ENCODE measurements at places on chromosomes 11 and 22. TPM values are rescaled to one million over a fixed set of nuclear protein-coding genes. Genes with fewer than 3 reads are reported as not detected.

TBX1 gene
- total RNA-seq, result 4.4 TPM

CCDC73 gene
- total RNA-seq, result not detected

ANAPC15 gene
- 75.3 TPM for total RNA-seq

LAYN gene
- total RNA-seq, result 4.9 TPM

LRP4 gene
- total RNA-seq, result 8.7 TPM

BACE1 gene
- total RNA-seq, result 11.4 TPM

SLC22A25 gene
- total RNA-seq, result not detected

Measured in A549 treated with GW870086 at 1 μM for 4 hours (cell line).